ENCODE measurements at places on chromosomes 2 and 18.

DNA sequence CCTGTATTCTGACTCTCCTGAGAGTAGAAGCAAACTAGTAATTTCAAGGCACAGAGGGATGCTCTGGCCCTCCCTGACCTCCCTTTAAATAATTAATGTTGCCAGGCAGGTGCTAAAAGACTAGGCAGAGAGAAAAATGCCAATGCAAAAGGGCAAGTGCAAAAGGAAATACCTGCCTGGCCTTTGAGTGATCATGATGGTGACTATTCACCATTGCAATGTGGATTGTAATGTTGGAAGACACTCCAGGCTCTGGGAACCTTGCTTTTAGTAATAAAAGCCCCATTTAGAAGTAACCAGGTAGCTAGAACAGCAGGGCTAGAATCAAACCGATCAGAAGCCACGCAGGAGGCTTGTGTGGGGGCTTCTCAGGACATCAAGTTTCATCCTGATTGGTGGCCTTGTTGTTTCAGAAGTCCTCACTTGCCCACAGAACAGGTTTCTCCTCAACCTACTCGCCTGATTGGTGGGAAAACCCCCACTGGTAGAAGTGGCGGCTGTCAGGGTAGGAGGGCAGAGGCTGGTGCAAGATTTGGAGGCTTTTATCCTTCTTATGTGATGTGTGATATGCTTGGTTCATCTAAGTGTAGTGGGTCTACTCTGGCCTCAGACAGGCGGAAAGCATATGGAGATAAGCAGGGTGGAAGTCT, 16.0 kb upstream of the CHRNA1 start:
- no peak for DNase-seq

- DNase-seq, result no peak
Observed at GRCh38 chr2:120612471-120612870, 123.2 kb upstream of the GLI2 start.

DNA sequence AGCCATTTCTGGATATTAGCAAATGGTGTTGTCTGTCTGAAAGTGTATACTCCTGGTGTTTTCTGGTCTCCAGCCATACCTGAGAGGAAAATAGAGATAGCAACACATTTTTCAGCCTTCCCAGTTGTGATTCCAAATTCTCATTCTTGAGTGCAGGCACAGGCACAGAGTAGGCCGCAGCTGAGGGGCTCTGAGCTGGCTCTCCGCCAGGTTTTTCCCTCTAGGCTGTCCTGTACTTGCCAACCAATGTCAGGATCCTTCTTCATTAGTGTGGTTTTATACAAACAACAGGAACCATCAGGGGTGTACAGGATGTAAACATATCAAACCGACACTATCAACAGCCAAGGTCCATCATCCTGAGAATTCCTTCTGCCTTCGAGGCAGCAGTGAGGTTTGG, 1733.6 kb upstream of the CELF4 start:
- no peak for DNase-seq

- no peak for DNase-seq
Observed at GRCh38 chr2:86218124-86218523, 18.9 kb downstream of the MRPL35 start.

GRCh38 chr2:224657349-224657748, 58.8 kb downstream of the CCDC195 start:
- DNase-seq, result no peak

- no peak for DNase-seq
Observed at GRCh38 chr2:65579506-65580235, 147.3 kb upstream of the SPRED2 start.

DNA sequence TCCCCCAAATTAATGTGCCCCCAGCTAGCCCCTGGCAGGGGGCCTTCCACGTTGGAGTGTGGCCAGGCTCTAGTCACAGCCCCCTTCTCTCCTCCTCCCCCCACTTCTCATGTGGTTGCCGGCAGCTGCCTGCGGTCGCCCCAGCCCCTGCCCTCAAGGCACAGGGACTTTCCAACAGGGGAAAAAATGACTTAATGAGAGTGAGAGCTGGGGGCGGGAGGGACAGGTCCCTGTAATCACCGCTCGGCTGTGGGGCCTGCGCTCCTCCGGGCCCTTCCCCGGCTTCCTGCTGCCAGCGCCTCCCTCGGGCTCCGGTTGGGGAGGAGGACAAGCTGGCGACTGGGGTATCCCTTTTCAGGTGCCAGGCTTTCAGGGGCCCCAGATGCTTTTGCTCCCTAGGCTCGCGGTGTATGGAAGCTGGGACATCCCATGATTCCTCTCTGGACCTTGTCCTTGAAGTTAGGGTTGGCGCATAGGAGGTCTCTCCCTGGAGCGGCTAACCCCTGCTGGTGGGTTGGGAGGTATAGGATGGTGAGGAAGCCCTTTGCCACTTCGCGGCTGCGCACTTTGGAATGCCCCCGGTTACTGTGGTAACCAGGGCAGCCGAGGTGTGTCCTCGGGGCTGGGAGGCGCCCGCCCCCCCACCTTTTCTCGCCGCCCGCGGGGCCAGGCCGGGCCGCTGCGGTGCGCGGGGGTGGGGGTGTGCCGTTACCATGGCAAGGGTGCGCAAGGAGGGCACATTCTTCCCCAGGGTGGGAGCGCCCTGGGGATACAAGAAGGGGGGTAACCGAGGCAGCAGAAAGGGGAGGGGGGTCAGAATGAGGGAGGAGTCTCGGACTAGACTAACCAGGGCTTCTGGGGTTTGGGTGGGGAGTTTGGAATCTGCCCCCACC, 16.1 kb downstream of the WNT10A start:
- no peak for DNase-seq

DNA sequence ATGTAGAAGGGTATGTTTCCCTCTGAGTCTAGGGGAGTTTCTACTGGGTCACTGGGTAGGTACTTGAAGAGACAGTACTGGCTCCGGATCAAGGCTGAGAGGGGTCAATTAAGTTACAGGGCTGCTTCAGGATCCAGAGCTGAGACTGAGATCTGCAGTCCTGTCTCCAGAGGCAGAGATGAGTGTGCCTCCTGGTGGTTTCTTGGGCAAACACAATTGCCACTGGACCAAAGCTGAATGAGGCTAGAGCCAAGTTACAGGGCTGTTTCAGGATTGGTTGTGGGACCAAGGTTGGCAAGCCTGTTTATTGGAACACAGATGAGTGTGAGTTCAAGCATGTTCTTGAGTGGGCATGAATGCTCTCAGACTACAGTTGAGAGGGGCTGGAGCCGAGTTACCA, 157.9 kb downstream of the ADCYAP1 start:
- no peak for DNase-seq

- DNase-seq, result no peak
Observed at GRCh38 chr2:220956429-220956828, 615.7 kb downstream of the EPHA4 start.

GRCh38 chr2:76288146-76288545, 577.4 kb upstream of the GCFC2 start:
- no peak for DNase-seq

- no peak for DNase-seq
Observed at GRCh38 chr2:127721978-127722355, 20.7 kb downstream of the SFT2D3 start.

DNA sequence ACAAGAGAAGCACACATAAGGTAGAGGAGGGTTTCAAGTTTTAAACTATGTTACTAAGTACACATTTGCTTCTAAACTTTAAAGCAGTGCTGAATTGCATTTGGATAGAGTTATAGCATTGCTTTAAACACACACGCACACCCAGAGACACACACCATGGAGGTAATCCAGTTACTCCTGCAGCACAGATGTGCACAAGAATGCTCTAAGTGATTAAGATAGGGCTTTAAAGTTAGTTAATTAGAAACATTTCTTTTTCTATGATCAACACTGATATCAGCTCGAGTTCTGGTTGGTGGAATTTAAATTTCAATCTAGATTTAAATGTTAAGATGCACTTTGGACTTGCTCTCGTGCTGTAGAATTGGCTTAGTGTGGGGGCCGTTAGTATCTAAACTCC, 492.3 kb downstream of the ZEB2 start:
- DNase-seq, result no peak

GRCh38 chr18:62894681-62895390, 179.5 kb downstream of the PHLPP1 start:
- no peak for DNase-seq

GRCh38 chr18:79657342-79657996, 22.1 kb upstream of the CTDP1 start:
- no peak for DNase-seq

- no peak for DNase-seq
Observed at GRCh38 chr18:44895176-44895798, 214.6 kb downstream of the SETBP1 start.

GRCh38 chr18:34659579-34660517, 50.2 kb upstream of the DTNA start:
- DNase-seq, result peak; percentile 62

GRCh38 chr2:108194409-108195132, 45.2 kb upstream of the SULT1C3 start:
- no peak for DNase-seq

GRCh38 chr2:31166925-31167324, 28.7 kb upstream of the GALNT14 start:
- DNase-seq, result no peak

GRCh38 chr2:60298006-60298696, 255.3 kb downstream of the BCL11A start:
- DNase-seq, result no peak

- no peak for DNase-seq
Observed at GRCh38 chr18:55455938-55456337, 132.1 kb downstream of the TCF4 start.

DNA sequence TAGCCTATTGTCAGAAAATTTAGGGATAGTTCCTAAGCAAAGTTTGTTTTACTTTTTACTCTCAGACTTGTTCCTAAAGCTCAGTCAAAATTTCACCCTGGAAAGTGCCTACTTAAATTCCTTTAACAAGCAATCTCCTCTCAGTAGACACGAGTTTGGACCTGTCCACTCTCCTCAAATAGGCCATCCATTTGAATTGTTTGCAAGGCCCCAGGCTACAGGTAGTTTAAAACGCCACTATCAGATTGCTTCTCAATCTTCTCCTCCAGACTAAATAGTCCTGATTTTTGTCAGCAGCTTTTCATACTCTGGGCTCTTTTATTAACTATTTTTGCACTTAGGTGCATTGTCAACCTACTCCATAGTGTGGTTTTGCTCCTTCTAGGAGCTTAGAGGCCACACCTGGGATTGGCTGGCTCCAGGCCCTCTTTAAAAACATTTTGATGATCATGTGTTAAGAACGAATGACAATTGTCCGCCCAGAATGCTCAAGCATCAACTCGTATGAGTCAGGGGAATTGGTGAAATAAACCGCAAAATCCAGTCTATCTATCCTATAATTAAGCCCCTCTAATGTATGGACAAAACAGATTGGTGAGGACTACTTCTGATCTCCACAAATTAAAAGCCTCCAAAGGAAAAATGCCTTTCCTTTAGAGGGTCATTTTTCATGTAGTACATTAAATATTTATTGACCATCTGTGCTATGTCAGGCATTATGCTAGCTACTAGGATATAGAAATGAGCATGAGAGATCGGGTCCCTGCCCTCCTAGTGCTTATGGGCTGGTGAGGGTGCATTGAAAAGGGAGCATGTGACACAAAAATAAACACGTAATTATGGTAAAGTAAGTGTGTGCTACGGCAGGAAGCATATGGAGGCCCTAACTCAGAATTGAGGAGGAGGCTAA, 333.8 kb upstream of the TNP1 start:
- no peak for DNase-seq

DNA sequence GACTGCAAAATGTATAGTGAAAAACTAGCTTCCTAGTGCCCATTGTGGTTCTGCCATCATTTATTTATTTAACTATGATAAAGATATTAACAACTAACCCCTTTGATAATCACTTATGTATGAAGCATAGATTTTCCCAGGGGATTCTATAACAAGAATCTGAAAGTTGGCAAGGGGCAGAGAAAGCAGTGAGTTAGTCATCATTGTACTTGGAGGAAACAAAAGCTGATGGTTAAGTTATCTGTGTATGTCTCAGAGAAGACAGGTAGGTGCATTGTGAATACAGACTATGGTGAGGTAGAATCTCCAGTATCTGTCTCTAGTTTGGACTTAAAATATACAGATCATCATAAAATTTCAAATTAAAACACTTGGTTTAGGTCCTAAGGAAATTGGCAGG, 2159.1 kb upstream of the CELF4 start:
- DNase-seq, result no peak

DNA sequence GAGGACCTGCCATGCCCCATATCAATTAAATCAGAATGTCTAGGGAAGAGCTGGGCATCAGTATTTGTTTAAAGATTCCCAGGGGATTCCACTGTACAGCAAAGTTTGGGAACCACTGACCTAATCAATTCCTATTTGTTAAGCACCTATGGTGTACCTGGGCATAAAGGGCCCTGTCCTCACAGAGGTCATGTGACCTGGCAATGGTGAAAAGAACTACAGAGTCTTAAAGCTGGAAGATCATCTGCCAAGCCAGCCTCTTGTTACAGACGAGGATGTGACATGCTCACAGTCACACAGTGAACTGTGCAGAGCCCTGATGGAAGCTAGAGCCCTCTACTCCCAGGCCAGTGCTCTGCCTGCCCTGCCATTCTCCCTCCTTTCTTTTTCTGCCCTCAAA, 23.3 kb downstream of the SLC14A2 start:
- DNase-seq, result no peak

DNA sequence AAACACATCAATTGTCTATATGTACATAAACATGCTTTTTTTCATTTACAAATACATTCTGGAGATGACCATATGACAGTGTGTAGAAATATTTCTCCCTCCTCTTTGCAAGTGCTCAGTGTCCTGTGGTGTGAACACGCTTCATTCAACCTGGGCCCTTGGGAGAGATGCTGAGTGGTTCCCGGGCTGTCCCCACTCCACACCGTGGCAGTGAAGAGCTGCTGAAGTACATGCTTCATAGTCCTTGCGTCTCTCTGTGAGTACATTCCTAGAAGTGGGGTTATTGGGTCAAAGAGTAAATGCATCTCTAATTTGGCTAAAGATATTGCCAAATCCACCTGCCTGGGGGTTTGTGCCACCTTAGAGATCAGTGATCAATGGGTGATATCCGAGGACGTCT, 6.5 kb upstream of the GPR35 start:
- no peak for DNase-seq

DNA sequence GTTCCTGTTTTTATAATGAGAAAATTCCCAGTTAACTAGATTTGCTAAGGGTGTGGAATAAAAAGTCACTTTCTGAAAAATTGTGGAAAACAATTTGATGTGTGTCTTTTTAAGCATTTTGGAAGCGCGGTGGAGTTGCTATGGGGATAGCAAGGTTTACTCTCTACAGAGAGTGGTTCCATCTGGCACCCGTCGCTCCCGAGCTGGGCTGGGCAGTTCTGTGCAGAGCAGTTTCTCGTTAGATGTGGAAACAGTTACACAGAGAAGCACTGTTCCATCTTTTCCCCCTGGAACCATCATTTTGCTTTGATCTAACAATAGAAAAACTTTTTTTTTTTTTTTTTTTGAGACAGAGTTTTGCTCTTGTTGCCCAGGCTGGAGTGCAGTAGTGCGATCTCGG, 17.4 kb downstream of the LDLRAD4 start:
- no peak for DNase-seq

Data from hematopoietic multipotent progenitor cell treated with erythropoietin and hydrocortisone succinate and interleukin-3 and kit ligand, for 15 days (in vitro differentiated cells).